ENCODE measurements at places on chromosomes 3 and 15.

- no peak for DNase-seq
These were observed 160.9 kb downstream of the TIGIT start for GRCh38 chr3:114454551-114455251.

GRCh38 chr3:57980416-57980815 is 27.8 kb upstream of the FLNB start:
- DNase-seq: no peak

GRCh38 chr3:51982352-51982837 is 940 bp upstream of the ACY1 start:
- DNase-seq: peak; percentile 75

DNA sequence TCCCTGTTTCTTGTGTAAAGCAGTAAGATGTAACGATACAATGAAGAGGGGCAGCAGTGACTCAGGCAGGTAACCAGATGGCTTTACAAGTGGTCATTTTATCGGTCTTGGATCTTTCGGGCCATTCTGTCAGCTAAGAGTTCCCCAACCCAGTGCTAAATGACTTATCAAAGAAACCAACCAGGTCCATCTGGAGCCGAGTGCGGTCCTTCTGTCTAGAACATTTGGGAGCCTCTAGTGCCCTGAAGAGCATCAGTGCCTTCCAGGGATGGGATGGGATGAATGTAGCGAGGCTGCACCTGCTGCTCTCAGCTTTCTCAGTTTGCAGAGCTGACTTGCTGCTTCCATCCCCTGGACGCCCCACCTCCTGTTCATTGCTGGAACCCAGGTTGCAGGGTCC is 131.7 kb upstream of the AGBL1 start:
- DNase-seq: no peak

DNA sequence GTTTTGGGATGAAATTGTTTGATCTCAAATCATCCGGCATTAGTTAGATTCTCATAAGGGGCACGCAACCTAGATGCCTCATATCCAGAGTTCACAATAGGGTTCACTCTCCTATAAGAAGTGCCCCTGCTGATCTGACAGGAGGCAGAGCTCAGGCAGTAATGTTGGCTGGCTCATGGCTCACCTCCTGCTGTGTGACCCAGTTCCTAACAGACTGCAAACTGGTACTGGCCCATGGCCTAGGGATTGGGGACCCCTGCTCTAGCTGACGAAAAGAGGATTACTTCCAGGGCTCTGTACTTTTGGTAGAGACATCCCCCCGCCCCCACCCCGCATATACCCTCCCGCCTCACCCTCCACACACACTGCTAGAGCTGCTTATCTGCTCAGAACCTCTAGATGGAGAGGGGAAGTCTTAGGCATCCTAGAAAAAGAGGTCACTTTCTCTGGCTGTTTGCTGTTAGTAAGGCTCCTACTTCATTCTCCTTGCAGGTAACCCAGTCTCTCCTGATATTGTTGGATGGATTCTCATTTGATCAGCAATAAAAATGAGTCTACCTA is 923.1 kb downstream of the CADM2 start:
- no peak for DNase-seq

GRCh38 chr3:62892951-62893350 is 17.7 kb upstream of the CADPS start:
- no peak for DNase-seq

DNA sequence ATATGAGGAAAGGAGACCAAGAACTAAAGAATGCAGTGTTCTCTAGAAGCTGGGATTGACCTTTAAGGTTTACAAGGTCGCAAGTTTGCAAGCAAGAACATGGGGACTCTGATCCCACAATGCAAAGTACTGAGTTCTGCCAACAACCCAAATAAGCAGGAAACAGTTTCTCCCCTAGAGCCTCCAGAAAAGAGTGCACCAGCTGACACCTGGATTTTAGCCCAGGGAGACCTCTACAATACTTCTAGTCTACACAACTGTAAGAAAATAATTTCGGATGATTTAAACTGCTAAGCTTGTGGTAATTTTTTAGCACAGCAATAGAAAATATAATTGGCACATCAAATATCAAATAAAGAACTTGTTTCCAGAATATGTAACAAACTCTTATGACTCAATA is 46.4 kb downstream of the EHHADH start:
- no peak for DNase-seq
